ENCODE measurements at places on chromosomes 4 and X.

DNA sequence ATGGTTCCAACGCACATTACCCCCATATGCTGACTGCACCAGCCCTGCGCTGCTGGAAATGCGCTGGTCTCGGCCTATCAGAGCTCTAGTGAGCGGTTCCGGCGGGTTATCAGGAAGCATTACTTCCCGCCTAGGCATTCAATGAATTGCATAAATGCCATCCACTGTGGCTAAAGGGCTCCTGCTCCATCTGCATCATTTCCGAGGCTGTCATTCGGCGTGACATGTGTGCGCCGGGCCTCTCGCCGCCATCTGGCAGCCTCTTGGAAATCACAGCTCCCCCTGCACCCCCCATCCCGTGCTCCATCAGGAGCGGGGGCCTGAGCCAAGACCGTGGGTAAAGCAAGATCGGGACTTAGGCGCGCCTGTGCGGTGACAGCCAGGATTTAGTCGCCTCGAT is 64.4 kb downstream of the SEPSECS start:
- no peak for DNase-seq

GRCh38 chr4:86833615-86834014 is 15.6 kb downstream of the SLC10A6 start:
- DNase-seq = no peak

- DNase-seq = no peak
These were observed 507.7 kb upstream of the DIAPH2 start for GRCh38 chrX:96176921-96177320.

- no peak for DNase-seq
These were observed 922.6 kb upstream of the SLIT2 start for GRCh38 chr4:19329077-19329476.

DNA sequence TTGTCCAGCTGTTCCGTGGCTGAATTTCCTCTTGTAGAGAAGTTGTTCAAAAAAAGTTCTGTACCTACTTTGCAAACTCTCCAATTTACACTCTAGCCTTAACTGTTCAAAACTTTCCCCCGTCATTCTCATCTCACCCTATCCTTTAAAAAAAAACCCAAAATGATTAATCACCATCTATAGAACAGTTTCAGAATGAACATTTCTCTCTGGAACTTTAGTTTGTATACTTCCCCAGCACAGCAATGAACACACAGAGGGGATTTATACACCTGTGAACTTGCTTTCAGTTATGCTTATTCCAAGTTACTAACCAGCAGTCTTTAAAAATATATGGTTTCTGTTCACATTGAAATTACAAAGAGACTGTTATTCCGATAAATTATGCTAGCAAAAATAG is 1.2 kb downstream of the GEMIN8 start:
- DNase-seq = no peak

DNA sequence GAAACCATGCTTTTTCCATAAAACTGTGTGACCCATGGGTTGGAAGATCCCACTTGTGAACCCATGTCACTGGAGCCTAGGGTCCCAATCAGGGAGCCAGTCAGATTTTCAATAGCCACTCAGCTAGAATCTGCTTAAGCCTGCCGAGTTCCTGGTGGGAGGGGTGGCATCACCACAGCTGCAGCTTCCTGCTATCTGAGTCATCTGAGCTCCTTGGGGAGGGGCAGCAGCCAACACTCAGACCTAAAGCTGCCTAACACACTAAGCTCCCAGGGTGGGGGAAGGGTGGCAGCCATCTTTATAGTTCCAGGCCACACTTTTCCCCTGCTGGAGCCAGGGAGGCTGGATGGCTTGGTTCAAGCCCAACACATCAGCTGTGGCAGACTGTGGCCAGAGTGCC is 350.1 kb downstream of the C4orf33 start:
- DNase-seq = no peak
